ENCODE measurements at places on chromosomes 13 and 19.

DNA sequence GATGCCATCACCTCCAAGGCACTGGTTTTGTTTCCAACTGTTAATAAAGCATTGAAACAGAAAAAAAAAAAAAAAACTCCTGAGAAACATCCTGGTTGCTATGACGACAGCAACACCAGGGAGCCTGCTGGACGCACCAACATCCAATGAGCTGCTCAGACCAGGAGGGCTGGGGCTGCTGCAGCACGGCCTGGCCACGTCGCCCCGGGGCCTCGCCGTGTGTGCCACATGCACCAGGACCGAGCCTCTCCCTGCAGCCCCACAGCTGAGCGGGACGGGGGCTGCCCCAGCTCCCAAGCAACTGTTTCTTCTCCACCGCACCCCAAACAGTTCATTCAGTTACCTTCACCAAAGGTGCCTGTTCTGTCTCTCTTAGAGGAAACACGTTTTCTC lies 54.5 kb downstream of the RASA3 start:
- no peak for DNase-seq

DNA sequence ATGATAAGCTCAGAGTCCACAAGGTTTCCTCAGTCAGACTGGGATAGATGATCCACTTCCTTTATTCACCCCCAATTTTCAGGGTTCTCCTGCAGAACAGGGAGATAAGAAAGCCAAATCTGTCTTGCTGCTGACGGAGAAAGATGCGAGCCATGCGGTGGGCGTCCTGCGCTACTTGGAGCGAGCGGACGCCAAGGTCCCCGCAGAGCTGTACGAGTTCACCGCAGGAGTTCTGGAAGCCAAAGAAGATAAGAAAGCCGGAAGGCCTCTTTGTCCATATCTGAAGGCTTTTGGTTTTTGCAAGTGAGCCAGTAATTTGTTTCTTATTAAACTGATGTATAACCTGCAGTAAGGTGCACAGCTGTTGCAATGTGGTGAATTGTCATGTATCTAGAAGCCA lies 66.7 kb downstream of the SLC7A9 start:
- no peak for DNase-seq

- DNase-seq: peak; percentile 47
These were observed 14.9 kb downstream of the POP4 start for GRCh38 chr19:29620931-29621351.

DNA sequence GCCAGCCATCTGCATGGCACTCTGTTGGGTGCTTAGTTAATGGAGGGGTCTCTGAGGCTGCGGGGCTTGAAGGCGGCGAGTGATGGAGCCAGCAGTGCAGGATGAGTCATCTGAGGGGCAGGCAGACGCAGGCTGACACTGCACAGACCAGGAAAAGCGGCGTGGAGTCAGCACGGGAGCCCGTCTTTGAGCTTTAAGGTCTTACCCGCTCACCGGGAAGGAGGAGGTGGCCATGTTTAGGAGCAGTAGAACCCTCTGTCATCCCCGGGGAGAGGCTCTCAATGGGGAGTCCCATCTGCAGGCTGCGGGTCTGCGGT lies 13.1 kb downstream of the NAXD start:
- DNase-seq: no peak

GRCh38 chr13:111531505-111531904 lies 211.1 kb downstream of the TEX29 start:
- no peak for DNase-seq

DNA sequence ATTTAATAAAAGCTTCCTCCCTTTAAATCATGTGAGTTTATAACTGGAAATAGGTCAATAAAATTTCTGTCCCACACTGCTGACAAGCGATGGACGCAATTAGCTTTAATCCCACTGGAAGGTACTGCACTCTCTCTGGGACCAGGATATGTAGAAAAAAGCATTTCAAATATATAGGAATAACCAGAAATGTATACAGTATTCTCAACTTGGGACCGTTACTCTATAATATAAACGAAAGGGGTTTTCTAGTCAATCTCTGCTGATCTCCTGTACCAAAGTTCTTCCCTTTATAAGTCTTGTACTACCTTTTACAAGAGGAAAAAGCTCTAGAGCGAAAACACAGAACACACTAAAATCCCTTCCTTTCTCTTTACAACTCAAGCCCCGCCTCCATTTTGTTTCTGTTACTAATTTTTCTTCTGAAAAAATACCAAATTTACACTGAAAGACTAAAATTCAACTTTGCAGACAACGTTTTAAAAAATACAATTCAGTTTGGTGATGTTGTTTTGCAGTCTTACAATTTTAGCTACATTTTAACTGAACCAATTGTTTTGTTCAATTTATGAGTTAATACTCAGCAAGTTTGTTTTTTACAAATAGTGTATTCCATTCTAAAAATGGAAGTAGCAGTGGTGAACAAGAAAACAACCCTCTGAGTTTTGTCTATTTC lies 1.7 kb upstream of the USPL1 start:
- peak; percentile 35 for DNase-seq

- DNase-seq: no peak
These were observed 9.5 kb downstream of the GPR32 start for GRCh38 chr19:50779504-50780457.

GRCh38 chr13:81577601-81578195 lies 1236.8 kb upstream of the SPRY2 start:
- DNase-seq: no peak

DNA sequence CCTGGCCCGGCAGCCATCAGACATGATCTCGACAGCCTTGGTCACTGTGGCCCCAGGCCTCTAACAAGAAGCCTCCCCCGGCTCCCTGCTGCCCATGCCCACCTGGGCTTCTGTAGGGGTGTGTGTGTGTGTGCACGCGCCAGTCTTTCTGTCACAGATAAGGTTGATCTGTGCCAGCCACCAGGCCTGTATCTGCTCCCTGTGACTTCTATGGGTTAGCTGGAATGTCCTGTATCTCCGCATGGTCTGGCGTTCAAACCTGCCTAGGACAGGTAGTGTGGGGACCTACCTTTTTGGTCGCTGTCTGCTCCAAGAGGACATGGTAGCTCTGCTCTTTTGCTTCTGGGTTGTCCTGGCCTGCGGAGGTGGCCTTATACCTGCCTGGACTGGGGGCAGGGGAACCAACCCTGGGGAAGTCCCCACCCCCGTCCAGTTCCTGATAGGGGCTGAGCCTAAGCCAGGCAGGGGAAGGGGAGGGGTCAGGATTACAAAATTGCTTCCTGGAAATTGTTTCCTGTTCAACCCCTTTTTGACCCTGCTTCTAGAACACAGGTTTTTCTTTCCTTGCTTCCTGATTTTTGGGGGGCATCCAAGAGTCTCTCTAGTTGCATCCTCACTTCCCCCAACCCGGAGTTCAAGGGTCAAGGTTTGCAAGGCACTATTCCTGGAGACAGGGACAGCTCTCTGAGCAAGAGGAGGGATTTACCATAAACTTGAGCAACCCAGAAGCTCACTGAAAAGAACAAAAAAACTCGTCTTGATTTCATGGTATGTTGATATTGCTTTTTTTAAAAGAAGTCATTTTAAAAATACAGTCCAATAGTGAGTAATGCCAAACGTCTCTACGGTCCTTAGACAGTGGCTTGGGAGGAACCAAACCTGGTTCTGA lies at the start of gene LRG1:
Gene LRG1, minus strand, starts transcription at position 344 of the 889 bp plus-strand sequence. Its CDS starts 23 bp downstream, at position 321.
- peak; percentile 25 for DNase-seq

- no peak for DNase-seq
These were observed 187.2 kb upstream of the SOX1 start for GRCh38 chr13:111879719-111880118.

DNA sequence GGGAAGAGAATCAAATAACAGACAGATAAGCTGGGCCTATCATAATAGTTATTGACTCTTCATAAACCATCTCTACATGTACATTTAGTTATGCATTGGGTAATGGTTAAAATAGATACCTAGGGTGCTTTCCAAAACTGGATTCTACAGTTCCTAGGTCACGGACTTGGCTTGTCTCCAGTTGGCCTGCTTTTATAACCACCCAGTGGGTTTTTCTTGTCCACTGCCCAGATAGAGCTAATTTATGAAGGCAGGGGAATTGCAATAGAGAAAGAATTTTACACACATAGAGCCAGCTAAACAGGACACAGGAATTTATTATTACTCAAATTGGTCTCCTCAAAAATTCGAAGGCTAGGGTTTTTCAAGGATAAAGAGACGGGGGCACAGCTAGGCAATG lies 97.3 kb downstream of the FAM216B start:
- no peak for DNase-seq

DNA sequence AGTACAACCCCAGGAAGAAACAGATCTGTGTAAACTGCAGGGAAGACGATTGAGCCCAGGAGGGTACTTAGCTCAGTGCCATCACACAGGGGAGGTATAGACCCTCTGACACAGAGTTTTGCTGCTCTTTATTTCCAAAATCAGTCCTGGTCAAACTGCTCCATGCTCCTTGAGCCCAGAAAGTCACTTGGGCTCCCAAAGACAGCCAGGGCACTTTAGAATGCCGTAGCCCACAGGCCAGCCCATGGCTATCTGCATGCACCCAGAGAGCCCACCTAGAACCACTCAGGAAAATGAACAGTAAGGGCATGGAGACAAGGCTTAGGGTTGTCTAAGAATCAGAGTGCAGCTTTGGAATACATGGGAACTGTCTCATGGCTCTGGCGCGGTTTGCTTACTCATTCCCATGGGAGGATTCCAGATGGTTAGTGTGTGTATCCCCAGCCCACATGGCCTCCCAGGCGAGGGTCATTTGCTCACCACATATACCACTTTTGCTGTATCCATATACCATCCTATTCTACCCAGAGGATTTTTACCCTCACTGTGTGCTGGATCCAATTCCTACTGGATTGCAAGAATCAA lies 14.7 kb upstream of the PDCD5 start:
- DNase-seq: no peak

DNA sequence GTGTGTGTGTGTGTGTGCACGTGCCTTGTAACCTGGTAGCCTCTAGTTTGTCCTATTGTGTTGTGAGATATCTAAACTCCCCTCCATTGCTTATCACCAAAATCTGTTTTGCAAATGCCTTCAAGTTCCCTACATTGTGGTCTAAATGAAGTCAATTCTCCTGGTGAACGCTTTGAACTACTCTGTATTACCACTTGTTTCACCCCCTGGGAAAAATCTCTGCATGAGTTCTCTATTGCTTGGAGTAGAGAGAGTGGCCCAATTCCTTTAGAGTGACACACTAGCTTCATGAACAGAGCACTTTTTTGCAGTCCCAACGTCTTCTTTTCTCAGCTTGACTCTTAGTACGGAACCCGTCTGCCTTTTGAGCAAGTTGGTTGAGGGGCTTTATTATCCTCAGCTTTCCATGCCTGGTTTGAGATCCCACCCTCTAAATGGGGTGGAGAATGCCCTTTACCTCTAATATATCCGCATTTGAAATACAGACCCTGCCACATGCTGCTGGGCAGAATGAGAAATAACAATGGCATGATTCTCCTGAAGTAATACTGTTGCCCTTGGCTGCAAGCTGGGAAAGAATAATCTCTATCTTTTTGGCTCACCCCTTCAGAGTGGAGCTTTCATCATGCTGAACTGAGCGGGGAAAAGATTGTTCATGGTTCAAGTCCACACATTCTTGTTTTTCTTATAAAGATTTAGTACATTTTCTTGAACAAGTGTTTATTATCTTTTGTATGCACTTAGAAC lies 2545.3 kb downstream of the PCDH9 start:
- no peak for DNase-seq

DNA sequence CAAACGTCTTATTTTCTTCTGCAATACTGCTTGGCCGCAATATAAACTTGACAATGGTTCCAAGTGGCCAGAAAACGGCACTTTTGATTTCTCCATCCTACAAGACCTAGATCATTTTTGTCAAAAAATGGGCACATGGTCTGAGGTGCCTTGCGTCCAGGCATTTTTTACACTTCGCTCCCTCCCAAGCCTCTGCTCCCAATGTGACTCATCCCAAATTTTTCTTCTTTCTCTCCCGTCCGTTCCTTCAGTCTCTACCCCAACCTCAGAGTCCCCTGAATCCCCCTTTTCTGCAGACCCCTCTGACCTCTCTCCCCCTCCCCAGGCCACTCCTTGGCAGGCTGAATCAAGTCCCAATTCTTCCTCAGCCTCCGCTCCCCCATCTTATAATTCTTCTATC lies 14.3 kb upstream of the OR10H1 start:
- DNase-seq: no peak

GRCh38 chr13:42106998-42107397 lies 58.5 kb downstream of the DGKH start:
- DNase-seq: no peak

DNA sequence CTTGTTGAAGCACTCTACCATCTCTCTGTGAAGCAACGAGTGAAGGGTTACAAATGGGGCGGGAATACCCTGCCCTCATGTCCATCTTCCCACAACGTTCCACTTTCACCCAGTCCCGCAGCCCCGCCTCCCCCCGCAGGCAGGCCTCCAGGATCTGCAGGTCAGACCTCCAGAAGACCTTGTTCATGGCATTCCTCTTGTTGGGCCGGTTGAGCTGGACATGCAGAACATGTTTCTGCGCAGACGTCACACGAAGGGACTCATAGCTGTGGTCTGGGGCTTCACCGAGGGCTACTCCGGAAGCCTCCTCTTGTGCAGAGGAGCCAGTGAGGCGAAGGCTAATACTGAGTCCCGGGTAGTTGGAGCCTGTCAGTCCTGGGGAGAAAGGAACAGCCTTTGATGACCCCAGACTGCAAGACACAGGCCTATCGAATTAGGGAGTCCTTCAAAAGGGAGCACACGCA lies 420 bp downstream of the ECH1 start:
- DNase-seq: peak; percentile 47

- DNase-seq: no peak
These were observed 5.0 kb downstream of the PBX4 start for GRCh38 chr19:19613506-19613905.

- no peak for DNase-seq
These were observed 1109.1 kb upstream of the MIR17HG start for GRCh38 chr13:90238413-90238812.

GRCh38 chr13:101614491-101614890 lies 162.0 kb downstream of the ITGBL1 start:
- DNase-seq: no peak

GRCh38 chr13:59478908-59479307 lies 684.8 kb downstream of the DIAPH3 start:
- DNase-seq: no peak

DNA sequence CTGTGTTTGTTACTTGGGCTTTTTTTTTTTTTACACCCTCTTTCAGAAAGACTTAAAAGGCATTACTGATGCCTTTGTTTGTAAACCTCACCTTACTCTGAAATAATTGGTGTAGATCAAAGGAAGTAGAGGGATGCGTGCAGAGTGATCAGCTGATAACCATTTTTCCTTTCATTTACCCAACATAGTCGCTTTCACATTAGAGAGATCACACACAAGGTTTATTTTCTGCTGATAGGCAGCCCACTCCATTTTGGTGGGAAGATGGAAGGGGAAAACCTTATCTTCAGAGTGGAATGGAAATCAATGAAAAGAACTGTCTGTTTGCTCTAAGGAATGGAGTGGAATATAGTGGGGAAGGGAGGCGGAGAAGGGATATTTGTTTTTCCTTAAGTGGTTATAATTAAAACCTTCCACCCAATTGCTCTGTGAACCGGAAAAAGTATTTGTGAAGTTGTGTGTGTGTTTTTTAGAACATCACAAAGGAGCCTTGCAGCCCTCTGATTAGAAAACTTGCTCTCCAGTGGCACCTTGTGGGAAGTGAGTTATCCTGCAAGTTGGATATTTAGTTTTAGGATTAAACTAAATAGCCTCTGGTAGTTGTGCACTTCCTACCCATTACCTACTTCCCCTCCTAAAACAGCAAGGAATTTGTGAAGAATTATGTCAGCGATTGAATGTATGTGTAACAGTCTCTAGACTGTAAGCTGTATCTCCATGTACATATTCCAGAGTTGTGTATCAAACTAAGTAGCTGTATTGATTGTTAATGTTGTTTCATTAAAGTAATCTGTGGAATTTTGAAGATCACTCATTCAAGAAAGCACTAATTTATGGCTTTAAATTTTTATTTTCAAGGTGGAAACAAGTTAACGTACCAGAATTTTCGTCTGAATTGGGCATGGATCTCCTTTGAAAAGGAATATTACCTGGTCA lies 76.8 kb downstream of the FREM2 start:
- peak; percentile 4 for DNase-seq
